CD4-positive, alpha-beta T cell treated with Interleukin-4 for 4 hours (primary cell): ENCODE measurements at places on chromosomes 4 and X.

- no peak for DNase-seq
Measured at GRCh38 chr4:168839758-168840391, 170.2 kb downstream of the CBR4 start.

- no peak for DNase-seq
Measured at GRCh38 chr4:170805352-170805751, 715.6 kb upstream of the AADAT start.

- no peak for DNase-seq
Measured at GRCh38 chr4:15598644-15599043, 56.5 kb downstream of the FBXL5 start.

DNA sequence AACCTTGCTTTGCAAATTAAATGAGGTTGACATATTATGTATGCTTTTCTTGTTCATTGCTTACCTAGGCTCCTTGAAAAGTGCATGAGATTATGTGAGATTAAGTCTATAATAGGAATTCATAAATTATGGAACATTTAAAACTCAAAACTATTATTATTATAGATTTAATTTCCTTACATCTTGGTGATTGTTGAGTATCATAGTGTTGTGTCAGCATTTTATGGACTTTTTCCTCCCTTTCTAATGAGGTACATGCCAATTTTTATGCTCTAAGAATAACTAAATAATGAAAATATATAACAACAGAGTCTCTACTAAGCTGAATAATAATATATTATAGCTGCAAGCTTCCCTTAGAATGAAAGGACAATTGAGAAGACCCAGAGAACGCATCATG, 848.8 kb upstream of the AADAT start:
- no peak for DNase-seq

DNA sequence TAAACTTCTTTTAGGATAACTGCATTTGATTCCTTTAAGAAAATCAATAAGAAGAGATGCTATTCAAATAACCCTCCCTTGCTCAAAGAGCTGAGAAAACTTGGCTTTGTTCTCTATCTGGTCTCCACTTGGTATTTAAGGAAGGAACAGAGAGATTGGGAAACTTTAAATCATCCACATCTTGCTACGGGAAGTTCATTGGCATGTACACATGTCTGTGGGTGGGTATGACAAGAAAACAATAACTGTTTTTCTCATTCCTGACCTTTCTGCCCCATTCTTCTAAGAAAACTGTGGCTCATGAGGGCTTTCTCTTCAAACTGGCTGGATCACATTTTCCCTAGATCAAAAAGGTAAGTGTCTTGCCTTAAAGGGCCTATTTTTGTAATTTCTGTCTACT, 6.0 kb downstream of the SEL1L3 start:
- no peak for DNase-seq

DNA sequence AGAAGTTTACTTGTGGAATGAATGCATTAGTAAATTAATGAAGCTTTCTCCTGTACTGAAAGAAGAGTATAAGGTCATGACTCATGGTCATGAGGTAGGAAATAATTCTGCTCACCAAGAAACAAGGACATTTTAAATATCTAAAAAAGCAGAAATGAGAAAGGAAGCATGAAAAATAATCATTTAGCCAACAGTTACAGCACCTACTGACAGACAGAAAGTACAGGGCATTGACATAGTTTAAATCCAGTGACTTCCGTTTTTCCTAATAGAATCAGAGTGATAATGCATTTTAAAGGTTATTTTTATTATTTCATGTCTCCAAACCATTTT, 30.5 kb upstream of the ACSL1 start:
- no peak for DNase-seq

DNA sequence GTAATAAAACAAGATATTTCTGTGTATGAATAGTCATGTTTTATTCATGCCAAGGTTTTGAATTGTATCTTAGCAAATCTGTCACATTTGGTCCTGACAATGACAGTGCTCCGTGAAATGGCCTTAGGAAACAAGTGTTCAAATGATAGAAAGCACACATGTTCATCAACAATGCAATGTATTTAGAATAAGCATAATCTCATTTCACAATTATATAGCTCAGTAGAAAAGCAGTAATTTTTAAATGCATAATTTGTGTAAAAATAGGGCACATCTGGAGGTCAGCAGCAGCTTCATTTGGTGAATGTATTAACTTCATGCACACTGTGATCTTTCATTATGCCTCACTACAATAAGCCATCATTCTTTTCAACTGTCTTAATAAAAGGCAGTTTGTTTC, 380.4 kb downstream of the GPM6A start:
- no peak for DNase-seq

DNA sequence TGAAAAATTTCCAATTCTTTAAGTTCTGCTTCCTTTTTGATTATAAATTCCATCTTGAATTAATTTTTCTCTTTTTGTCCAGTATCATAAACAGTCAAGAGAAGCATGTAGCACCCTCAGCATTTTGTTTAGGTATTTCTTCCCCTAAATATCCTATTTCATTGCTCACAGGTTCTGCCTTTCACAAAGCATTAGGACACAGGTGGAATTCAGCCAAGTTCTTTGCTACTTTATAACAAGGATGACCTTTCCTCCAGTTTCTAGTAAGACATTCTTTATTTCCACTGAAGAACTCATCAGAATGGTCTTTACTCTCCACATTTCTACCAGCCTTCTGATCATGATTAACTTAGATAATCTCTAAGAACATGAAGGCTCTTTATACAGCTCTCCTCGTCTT, 7.4 kb downstream of the SLC9B1 start:
- no peak for DNase-seq
